Stimulated activated CD4-positive, alpha-beta T cell treated with anti-CD3 and anti-CD28 coated beads, Interleukin-15, amount 100 ng/mL, for 1 hour (primary cell): ENCODE measurements at places on chromosomes 11 and 22.

GRCh38 chr11:15757048-15757698, 599.2 kb downstream of the SOX6 start:
- DNase-seq = no peak

DNA sequence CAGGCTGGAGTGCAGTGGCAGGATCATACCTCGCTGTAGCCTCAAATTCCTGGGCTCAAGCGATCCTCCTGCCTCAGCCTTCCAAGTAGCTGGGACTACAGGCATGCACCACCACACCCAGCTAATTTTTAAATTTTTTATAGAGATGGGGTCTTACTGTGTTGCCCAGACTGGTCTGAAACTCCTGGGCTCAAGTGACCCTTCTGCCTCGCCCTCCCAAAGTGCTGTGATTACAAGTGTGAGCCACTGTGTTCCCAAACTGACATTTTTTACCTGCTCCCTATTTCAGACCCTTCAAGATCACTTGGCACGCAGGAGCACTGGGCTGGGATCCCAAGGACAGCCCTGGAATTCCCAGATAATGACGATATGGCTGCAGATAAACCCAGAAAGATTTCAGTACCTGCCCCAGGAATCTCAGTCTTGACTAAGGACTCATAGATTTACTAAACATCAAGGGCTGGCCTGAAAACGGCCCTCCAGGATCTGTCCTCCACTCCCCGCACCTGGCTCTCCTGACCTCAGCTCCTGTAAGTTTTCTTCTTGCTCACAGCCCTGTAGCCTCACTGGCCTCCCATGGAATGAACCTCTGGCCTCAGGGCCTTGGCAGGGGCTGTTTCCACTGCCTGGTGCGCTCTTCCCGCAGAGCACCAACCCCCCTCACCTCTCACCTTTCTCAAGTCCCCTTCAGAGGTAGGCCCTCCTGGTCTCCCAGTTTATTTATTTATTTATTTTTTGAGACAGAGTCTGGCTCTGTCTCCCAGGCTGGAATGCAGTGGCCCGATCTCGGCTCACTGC, 3.6 kb upstream of the CSNK1E start:
- DNase-seq = no peak

- no peak for DNase-seq
Observed at GRCh38 chr11:77497368-77497767, 23.5 kb upstream of the PAK1 start.

- DNase-seq = no peak
Observed at GRCh38 chr22:49856343-49856742, 2.7 kb downstream of the ZBED4 start.

DNA sequence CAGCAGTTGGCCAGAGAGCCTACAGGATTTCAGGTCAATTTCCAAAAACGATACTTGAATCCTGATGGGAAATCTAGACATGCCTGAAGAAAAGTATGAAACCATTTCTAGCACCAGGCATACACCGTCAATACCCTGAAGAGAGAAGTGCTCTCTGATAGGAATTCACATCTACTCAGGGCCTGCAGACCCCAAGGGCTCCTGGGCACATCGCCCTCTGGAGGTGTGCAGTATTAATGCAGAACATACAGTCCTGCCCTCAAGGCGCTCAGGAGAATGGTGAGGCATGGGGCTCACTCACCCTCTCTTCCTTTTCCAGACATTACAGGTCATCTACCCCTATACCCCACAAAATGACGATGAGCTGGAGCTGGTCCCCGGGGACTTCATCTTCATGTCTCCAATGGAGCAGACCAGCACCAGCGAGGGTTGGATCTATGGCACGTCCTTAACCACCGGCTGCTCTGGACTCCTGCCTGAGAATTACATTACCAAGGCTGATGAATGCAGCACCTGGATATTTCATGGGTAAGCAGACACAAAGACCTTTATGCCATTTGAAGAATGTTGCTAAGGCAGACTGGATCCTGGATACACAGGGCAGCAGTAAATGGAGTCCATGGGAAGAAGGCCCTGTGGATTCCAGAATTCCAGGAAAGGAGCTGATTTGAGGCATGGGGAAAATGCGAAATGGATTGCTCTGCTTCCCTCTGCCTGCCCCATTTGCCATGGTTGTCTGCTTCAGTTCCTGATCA, 49.3 kb upstream of the CRTAM start:
- no peak for DNase-seq

- DNase-seq = no peak
Observed at GRCh38 chr11:9616042-9616675, 42.7 kb downstream of the WEE1 start.

- no peak for DNase-seq
Observed at GRCh38 chr11:85748455-85748891, 62.5 kb downstream of the SYTL2 start.

DNA sequence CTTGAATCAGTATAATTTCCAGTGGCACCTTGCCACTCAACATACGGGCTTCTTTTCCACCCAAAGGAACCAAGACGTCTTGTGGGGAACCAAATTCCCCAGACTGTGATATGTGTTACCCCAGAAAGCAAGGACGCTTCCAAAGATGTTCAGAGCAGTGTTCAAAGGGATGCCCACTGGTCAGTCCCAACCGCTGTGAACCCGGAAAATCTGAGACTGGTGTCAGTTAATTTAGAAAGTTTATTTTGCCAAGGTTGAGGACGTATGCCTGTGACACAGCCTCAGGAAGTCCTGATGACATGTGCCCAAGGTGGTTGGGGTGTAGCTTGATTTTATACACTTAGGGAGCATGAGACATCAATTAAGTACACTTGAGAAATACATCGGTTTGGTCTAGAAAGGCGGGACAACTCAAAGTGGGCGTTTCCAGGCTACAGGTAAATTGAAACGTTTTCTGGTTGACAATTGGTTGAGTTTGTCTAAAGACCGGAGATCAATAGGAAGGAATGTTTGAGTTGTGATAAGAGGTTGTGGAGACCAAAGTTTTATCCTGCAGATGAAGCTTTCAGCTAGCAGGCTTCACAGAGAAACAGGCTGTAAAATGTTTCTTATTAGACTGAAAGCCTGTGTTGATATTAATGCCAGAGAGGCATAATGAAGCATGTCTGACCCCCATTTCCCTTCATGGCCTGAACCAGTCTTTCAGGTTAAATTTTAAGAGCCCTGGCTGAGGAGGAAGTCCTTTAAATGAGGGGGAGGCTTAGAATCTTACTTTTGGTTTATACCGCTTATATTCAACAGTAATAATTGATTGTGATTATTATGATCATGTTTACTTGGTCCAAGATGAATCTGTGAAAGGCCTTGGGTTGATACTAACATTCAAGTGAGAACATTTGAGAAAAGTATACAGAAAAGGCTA, 6.8 kb downstream of the APOL3 start:
- DNase-seq = no peak

DNA sequence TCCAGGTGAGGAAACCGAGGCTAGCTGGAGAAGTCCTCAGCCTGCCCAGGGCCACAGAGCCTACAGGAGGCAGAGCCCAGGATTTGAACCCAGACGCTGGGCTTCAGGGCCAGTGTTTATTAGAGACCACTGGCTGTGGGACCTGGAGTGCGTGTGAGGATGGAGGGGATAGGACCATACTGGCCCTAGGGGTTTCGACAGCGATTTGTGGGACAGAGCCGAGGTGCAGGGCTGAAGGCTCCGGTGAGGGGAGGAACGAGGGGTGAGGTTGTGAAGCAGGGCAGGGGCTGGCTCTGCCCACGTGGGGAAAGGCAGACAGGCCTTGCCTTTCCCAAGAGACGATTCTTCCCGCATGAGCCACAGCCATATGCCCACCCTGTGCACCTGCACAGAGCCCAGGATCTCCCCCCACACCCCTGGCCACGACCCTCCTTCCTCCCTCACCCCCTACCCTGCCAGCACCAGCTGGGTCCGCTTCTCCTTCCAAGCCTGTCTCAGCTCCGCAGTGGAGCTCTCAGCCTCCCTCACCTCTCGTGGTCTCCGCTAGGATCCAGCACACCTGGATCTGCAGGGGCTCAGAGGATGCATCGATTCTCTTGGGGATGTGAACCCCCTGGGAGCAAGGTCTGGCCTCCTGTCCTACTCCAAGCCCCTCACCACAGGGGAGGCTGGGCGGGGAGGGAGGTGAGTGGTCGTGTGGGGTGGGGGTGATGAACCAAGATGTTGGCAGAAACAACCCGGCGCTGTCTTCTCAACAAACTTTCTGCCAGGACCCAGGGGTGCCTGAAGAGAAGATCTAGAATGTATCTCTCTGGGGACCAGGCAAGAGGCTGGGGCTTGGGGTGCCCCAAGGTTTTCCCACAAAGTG, 58.4 kb downstream of the RTL6 start:
- DNase-seq = no peak

- no peak for DNase-seq
Observed at GRCh38 chr11:110773442-110773841, 61.2 kb upstream of the ARHGAP20 start.

DNA sequence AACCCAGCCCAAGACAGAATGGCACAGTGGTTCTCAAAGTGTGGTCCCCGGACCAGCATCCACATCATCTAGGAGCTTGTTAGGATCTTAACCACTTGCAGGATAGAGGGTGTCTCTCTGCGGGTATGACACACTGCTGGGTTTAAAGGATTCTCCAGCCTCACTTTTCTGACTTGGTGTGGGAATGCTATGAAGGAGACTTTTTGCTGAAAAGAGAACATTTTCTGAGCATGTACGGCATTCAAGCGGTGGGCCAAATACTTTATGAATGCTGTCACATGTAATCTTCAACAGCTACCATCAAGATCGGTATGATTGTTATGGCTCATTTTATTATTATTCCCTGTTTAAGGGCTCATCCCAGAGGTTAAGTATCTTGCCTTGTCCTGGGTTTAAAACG, 1.8 kb upstream of the CD82 start:
- no peak for DNase-seq

- no peak for DNase-seq
Observed at GRCh38 chr11:129640671-129641070, 175.0 kb upstream of the TMEM45B start.

DNA sequence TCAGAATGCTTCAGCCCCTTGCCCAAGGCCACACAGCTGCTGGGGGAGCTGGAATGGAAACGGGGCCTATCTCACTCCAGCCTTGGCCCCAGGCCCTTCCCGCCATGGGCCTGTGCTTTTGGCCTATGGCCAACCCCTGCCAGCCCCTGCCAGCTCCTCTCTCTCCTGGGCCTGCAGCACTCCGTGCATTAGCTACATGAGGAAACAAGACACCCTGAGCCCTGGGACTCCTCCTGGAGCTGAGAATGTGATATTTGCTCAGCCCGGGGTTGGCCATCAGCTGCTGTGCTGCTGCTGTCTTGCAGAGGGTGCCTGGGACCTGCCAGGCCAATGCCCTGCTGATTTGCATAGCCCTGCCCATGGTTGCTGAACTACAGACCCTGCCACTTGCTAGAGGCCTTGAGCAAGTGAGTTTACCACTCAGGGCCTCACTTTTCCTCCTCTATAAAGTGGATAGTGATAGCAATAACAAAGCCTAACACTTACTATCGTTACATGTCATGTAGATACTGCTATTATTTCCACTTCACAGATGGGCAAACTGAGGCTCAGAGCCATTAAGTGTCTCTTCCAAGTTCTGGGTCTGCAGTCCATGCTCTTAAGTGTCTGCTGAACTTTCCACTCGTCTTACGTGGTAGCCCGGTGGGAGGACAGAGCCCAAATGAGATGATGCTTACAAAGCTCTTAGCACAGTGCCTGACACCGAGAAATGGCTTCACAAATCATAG, 99.6 kb downstream of the KIAA1671 start:
- no peak for DNase-seq

- no peak for DNase-seq
Observed at GRCh38 chr11:85540635-85541205, 86.4 kb downstream of the DLG2 start.

DNA sequence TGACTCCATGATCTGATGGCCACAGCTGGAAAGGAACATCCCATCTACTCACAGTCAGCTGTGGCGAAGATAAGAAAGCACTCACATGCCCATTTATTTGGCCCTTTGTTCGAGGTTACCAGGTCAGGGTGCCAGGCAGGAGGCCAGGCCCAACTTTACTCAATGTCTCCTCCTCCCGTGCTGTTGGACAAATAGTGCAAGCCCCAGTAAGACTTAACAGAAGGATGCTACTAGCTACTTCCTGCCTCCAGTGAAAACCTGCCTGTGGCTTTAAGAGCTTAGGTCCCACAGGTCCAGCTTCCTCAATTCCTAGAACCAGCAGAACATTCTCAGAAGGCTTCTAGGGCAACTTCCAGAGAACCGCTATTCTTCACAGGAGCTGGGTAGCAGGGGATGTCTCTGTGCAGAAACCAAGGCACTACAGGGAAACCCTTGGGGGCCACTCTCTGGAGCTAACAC, 12.9 kb upstream of the CRY2 start:
- no peak for DNase-seq

- DNase-seq = no peak
Observed at GRCh38 chr11:113016905-113017304, 55.7 kb downstream of the NCAM1 start.

GRCh38 chr22:39724857-39725256, 154.3 kb downstream of the CACNA1I start:
- no peak for DNase-seq

DNA sequence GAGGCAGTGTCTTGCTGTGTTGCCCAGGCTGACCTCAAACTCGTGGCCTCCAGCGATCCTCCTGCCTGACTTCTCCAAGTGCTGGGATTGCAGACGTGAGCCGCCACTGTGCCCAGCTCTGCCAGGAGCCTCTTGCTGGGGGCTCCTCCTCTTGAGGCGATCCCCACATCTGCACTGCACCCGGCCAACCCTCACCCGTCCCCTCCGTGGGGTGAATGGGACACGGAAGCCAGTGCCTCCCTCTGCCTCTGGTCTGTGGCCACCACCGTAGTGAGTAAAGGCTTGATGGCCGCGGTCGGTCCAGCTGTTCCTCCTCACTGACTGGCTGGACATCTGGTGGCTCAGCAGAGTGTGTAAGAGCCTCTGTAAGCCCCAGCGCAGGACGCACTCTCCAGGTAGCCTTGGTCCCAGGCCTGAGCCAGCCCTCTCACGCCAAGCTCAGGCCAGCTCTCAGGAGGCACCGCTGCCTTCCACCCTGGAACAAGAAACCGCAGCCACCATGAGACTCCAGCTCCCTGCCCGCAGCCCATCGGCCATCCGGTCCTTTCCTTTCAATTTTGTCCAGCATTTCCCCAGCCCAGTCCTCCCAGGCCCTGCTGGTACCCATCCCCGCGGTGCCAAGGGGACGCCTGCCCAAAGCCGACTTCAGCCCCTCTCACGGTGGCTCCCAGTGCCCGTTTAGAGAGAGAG, 100.3 kb downstream of the BRD1 start:
- DNase-seq = no peak

DNA sequence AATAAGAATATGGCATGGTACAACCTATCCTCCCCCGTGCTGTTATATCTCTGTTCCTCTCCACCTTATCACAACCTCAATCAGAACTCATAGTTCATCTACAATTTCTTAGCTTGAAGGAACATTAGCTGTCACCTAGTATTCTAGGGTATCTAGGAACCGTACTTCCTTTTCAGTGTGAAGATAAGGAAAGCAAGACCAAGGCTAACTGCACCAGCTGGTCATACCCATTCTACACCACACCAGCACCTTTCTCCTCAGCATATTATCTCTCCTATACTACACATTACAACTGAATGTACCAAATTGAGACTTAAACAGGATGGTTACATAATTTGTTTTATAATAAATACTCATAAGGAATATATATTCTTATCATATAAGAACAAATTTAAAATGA, 73.1 kb downstream of the ARHGAP32 start:
- DNase-seq = no peak
